ENCODE measurements at places on chromosomes 2 and 18. TPM values are rescaled to one million over a fixed set of nuclear protein-coding genes. Genes with fewer than 3 reads are reported as not detected.

The PID1 gene
- total RNA-seq, result 0.27 TPM

The NR4A2 gene
- 7.9 TPM for total RNA-seq

The CFAP210 gene
- 1.2 TPM for total RNA-seq

The KRTCAP3 gene
- total RNA-seq, result 15.4 TPM

The CAPN14 gene
- 0.50 TPM for total RNA-seq

The CSRNP3 gene
- total RNA-seq, result 10.7 TPM
